Stimulated activated CD8-positive, alpha-beta memory T cell treated with anti-CD3 and anti-CD28 coated beads, Interleukin-2, amount 100 ng/mL, for 48 hours (primary cell): ENCODE measurements at places on chromosomes 11 and 22.

DNA sequence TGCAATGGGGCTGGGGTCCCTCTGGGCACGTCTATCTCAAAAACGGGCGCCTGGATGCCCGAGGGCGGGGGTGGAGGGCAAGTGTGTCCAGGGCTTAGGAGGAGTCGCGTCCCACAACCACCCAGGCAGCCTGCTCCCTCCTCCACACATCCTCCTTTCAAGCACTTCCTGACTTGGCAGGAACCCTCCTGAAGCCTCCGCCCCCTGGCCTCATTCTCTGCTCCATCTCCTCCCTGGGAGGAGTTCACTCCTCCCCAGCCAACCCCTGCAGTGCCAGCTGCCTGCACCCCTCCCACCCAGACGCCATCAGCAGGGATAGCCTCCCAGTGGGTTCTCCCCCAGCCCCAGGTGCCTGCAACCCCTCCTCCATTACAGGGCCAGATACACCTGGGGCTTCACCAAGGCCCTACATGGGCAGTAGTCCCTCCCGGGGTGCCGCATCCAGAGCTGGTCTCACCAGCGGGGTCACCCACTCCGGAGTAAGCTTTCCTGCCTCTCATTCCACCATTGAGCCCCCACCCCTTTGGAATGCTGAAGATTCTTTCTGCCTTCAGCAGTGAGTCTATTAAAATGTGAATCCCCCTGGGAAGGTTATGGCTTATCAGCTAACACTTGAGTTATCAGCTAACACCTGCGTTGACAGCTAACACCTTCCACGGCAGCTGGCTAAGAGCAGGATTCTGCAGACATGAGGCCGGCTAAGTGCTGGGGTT, 24.4 kb downstream of the RTN4R start:
- DNase-seq: no peak

DNA sequence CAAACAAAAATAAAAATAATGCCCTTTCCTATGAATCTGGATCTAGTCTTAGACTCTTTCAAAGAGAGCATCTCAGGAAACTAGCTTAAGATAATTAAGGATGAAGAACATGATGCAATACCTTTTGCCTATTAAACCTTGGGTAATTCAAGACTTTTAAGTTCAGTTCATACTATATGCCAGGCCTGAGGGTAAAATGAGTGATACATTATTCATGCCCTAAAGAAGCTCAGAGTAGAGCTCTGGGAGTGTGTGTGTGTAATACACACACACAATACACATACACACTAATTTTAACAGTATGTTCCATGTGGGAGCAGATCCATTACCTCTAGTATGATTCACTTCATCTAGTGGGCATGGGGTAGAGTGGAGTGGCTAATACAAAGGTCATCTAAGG, 651.4 kb upstream of the CHORDC1 start:
- DNase-seq: no peak

GRCh38 chr11:10247011-10247410, 47.0 kb downstream of the SBF2 start:
- no peak for DNase-seq

DNA sequence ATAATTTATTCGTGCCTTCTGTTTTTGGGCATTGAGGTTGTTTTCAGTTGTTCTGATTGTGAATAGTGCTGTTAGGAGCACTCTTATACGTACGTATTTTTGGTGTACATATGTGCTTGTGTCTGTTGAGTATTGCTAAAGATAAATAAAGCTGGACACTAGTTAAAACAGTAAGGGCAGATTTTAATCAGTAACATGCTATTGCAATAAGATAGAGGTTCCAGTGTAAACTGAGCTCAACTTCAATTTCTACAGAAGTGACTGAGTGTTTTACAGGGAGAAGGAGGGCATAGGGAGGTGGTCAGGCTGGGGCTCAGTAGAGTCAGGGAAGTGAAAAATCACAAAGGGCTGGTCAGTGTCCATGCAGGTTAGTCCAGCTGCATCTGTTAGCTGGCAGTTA, 76.0 kb upstream of the PARVA start:
- no peak for DNase-seq

GRCh38 chr22:50186761-50187523, 1.2 kb downstream of the TRABD start:
- no peak for DNase-seq

DNA sequence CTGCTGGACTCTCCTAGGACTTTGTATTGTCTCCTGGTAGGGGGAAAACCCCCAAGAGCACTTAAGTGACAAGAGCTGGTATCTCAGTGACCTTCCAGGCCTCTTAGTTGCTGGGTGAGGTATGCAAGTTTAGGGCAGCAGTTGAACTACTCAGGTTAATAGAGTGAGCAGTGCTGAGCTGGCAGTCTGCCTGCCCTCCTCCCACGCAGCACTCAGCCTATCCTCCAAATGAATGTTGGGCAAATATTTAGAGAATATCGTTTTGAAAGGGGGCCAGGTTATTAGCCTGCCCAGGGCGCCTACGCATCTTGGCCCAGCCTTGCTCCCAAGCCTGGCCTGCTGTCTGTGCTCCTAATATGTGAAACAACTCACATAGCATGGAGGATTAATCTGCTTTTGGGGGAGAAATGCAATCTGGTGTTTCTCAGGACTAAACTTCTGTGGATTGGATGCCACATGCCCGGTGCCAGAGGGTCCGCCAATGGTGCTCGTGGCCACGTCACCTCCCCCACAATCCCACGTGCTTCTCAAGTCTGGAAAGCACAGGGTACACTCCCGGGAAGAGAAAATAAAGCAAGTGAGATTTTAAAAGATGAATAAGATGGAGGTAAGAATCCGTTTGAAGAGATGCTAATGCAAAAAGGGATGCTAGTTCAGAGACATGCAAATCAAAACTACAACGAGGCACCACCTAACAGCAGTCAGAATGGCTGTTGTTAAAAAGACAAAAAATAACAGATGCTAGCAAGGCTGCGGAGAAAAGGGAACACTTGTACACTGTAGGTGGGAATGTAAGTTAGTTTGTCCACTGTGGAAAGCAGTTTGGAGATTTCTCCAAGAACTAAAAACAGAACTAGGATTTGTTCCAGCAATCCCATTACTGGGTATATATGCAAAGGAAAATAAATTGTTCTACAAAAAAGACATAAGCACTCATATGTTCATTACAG, 67.7 kb downstream of the SPON1 start:
- no peak for DNase-seq

- DNase-seq: no peak
Measured at GRCh38 chr22:40331706-40332105, 14.6 kb upstream of the ADSL start.

- DNase-seq: peak; percentile 55
Measured at GRCh38 chr11:70191495-70192140, 11.5 kb upstream of the FADD start.

DNA sequence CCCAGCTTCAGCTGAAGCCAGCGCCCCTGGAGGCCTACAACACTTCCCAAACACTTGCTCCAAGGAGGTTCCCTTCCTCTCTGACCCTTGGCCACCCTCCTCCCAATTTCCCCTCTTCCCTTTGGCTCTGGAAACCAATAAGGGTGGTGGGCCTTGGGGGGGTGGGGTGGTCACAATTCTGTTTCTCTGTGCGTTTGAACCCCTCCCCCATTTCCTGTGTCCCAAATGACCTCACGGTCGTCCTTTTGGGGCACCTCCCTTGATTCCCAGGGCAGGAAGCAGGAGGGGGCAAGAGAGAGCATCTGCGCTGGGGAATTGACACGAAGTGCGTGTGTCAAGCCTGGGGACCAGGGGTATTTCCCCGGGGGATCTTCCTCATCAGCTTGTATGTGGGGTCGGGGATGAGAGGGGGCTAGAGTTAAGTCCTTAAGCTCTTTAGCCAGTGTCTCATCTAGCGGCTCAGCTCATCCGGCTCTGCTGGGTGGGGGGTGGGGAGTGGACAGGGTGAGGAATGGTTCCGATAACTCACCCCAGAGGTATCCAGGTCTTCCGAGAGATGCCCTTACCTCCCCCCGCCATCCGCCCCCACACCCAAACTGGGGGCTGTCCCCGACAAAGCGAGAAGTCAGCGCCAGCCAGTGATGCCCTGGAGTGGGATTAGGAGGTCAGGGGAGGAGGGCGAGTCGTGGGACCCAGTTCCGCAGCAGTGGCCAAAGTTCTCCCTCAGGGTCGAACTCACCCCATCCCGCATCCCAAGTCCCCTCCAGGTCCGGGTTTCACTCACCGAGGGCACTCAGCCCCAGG, 587 bp downstream of the ESAM start:
- no peak for DNase-seq

- no peak for DNase-seq
Measured at GRCh38 chr11:32229576-32230240, 138.8 kb downstream of the RCN1 start.

DNA sequence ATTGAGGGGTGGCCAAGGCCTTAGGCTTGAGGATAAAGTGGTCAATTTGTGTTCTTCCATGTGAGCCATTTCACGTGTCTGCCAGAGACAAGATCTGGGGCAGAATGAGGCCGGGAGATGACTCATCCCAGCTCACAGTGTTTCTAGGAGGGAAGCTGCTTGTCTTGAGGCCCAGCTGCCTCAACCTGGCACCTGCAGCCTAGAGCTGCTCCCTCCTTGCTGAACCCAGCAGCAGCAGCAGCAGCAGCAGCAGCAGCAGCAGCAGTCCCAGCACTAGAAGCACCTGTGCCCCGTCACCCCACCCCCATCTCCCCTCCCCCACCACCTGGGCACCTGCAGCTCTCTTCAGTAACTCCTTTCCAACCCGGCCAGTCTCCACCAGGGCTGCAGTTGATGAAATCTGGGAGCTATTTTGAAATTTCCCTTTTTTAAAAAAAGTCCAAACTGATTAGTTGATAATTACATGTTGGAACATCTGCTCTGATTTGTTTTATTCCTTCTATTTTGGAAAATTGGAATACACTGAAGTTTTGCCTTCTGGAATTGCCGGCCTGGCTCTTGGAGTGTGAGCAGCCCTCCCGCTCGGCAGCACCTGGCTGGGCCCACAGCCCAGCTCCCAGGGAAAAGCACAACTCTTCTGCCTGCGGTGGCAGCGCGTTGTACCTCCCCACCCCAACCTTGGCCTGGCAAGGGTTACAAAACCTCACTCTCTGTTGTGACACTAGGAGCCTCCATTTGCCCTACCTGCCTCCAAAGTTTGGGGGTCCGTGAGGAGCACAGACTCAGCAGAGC, 143.5 kb downstream of the NXPE2 start:
- DNase-seq: no peak

DNA sequence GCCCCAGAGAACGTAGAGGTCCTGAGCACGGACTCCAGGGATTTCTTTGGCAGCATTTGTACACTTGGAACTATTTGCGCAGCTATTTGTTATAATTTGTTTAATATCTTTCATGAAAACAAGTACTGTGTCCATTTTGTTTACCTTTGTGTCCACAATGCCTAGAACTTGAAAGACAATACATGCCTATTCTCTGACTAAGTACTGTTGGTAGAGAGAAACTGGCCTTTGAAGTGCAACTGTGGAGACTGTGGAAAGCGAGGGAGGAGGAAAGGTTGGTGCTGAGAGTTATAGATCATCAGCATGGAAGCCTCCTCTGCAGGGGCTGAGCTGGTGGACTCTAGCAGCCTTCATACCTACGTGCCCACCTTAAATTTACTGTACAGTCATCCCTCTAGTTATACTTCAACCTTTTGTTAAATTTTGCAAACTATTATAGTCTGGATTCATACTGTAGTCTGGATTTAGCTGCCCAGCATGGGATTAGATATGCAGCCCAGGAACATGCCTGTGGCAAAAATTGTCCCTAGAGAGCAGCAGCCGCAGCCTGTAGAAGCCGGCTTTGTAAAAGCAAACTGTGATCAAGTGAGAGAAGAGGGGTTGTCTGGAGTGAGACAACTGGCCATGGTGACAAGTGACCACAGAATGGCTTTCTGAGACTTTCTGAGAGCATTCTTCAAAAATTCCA, 24.2 kb upstream of the YAP1 start:
- DNase-seq: no peak

DNA sequence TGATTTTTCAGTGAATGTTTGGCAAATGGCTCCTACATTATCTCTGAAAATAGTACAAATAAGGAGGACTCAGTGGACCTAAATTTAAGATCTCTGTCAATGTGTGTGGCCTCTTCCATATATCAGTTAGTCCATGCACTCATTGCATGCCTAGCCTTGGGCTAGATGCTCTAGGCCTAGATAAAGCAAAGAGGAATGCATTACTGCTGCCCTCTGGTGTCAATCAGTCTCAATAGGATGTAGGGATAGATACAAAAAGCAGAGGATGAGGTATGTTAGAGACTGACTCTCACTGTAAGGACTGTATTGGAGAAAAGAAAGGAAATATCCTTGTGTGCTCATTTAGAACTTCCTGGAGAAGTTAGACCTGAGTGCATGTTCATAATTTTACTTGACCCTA, 42.0 kb downstream of the MS4A2 start:
- DNase-seq: no peak

DNA sequence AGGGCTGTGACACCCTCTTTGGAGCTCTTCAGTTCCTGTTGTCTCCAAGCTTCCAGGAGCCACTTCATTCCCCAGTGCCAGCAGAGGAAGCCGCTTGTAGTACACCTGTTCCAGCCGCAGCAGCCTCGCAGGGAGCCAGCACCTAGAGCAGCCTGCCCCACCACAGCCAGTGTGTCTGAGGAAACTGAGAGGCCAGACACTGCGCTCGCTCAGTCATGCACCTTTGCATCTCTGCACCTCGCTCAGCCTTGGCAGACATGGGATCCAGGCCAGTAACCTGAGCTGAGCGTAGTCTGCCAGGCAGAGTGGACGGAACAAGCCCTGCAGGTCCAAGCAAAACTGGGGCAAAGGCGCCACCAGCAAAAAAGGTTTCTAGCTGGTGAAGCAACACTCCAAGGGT, 1072.1 kb downstream of the JRKL start:
- DNase-seq: no peak

- DNase-seq: no peak
Measured at GRCh38 chr22:45628515-45628914, 43.1 kb upstream of the ATXN10 start.

DNA sequence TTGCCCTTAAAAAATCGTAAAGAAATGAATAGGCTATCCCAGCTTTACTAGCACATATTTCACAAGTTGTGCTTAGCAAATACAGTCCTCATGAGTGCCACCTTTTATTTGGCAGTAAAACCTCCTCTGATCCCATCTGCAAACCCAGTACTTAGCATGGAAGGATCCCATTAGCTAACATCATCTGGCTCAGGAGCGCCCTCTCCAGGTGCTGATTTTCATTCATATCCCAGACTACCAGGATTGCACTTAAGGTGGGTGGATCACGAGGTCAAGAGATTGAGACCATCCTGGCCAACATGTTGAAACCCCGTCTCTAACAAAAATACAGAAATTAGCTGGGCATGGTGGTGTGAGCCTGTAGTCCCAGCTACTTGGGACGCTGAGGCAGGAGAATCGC, 76.1 kb upstream of the PAX6 start:
- DNase-seq: no peak
